Glomerular endothelial cell (primary cell): ENCODE measurements at places on chromosomes 11 and 22. TPM values are rescaled to one million over a fixed set of nuclear protein-coding genes. Genes with fewer than 3 reads are reported as not detected.

DNA sequence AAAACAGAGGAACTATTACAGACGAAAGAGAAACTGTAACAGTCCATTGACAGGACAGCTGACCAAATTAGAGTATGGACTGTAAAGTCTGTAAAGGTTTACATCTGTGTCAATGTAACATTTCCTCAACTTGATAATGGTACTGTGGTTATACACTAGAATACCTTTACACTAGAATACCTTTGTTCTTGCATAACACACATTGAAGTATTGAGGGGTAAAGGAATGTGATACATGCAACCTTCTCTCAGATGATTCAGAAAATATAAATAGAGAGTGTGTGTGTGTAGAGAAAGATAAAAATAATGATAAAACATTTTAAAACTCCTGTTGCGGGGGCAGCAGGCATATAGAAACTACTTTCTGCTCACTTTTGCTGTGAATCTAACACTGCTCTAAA lies 5.6 kb upstream of the EEF1G start:
- no peak for DNase-seq

DNA sequence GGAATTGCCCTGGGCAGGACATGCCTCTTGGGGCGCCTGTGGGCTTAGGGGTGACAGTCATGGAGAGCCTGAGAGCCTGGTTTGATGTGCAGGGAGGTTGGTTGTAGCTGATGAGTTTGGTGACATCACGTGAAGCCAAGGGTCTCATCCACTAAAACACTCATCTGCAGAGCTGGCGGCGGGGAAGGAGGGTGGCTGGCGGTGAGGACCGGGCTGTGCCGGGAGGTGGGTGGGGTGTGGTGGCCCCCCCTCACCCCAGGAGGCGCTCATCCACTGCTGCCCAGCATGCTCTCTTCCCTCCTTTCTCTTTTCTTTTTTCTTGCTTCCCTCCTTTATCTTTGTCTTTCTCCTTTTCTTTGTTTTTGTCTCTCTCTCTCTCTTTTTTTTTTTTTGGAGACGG lies 49.0 kb downstream of the GRAMD4 start:
- DNase-seq = no peak

DNA sequence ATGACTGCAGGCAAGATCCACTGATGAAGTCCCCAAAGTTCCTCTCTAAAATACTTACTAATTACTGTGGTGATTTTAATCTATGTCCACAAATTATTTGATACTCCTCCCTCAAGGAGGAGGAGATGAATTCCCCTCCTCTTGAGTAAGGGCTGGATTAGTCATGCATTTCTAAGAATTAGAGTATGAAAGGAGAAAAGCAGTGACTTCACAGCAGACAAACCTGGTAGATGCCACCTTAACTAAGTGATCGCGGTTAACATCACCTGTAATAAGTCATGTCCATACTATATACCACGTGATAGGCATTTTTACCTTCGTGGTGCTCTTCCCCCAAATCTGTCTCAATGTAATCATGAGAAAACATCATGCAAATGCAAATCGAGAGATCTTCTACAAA lies 52.0 kb upstream of the TSPAN18 start:
- no peak for DNase-seq

DNA sequence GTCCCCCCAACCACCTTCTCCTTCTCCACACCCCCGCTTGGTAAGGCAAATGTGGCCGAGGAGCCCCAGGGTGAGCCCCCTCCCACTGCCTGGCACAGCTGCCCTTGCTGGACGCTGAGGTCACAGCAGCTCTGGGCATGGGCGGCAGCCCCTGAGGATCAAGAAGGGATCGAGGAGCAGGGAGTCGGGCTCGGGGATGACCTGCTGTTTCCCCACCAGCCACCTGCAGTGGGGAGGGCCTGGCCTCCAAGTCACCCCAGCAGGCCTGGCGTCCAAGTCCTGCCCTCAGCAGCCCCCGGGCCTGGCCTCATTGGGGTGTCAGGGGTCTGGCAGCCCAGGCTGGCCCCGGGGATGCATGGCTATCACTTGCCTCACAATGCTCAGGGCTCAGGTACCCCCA lies 23.7 kb downstream of the MUC5AC start:
- DNase-seq = no peak

DNA sequence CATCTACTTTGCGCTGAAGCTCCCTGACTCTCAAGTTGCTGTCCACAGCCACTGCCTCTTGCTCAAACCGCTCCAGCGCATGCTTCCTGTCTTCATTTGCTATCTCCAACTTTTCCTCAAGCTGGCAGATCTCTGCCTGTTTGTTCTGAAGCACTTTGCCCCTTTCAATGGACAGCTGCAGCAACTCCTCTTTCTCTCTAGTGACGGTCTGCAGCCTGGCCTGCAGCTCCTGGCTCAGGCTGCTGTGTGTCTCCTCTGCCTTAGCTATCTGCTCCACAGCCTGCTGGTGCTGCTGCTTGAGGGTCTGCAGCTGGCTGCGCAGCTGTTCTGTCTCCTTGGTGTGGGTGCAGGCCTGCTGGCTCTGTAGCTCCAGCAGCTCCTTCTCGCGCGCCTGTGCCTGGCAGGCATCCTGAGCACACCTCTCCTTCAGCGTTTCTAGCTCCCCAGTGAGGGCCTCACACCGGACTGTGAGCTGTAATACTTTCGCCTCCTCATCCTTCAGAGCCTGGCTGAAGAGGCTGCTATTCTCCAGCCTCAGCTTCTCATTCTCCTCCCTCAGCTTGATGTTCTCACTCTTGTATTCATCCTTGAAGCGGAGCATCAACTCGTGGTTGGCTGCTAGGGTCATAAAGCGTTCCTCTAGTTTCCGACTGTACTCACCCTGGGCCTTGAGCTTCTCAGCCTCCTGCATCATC lies 723 bp downstream of the CCDC89 start:
- no peak for DNase-seq

GRCh38 chr11:126145954-126146353 lies 65.5 kb downstream of the RPUSD4 start:
- no peak for DNase-seq

DNA sequence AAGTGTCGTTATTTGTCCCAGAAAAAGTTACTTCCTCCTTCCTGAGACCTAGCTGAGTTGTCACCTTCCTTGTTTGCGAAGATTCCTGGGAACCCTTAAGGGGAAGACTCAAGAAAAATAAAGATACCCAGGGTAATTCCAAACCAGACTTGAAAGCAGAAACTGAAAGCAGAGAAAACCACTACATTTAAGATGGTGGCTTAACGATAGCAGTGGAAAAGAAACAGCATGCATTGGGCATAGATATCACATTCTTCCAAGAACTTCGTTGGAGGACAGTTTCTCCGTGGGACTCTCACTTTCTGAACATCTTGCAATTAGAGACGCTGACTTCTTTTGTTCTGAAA lies 89.1 kb downstream of the FAM76B start:
- no peak for DNase-seq

DNA sequence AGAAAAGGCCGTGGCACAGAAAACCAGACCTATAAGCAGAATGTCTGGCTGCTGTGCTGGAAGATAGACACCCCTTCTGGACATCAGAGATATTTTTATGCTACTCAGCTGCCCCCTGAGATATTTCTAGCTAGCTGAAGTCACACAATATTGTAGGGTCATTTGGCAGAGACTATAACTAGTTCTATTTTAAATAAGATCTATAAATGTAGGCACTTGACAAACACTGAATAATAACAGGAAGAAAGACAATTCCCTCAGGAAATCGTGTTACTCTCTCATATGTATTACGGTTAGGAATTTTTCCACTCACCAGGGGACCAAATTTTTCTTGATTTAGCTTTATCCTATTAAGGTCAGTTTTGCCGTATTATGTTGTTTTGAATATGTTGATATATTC lies 845.4 kb downstream of the OPCML start:
- DNase-seq = no peak

- no peak for DNase-seq
These were observed 190.2 kb downstream of the DSCAML1 start for GRCh38 chr11:117606790-117607189.

DNA sequence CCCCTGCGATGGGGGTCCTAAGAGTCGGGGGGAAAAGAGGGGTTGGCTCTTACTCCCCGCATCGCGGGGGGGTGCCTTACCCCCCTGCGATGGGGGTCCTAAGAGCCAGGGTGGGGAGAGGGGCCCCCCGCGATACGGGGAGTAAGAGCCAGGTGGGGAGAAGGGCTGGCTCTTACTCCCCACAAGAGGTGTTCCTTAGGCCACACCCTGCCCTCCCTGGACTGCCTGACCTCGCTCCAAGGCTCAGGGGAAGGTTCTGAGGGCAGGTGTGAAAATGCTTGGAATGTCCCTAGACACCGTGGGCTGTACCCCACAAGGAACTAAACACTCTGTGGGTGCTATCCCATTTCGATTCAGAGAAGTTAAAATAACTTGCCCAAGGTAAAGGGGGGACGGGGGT lies 7.8 kb downstream of the UNC93B1 start:
- DNase-seq = no peak

DNA sequence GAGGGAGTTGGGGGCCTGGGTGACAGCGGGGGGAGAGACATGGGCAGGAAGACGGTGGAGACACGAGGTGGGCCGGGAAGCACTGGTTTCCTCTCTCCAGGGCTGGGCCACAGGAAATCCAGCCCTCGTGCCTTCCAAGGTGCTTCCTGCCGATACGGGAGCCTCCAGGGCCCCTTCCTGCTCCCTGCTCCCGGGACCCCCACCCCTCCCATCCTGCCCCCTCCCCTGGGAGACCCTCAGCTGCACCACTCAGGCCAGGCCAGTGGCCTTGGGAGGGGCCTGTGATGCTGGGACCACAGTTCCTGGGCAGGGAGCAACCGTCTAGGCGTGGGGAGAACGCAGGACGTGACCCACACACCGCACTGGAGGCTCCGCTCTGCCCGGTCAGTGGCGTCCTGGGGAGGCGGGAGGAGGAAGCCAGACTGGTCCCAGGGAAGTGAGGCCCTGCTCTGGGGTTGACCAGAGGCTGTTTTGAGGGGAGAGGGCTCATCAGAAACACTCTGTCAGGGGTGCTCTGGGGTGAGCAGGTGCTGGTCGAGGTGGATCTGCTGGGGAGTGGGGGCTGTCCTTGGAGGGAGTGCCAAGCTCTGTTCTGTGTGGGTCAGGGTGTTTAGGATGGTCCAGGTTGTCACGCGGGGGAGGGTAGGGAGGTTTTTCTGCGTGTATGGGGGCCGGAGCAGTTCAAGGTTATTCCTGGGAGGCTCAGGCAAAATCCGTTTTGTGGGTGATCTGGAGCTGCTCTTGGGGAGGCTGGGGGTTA lies at the start of gene SHANK3:
TSS of gene SHANK3 (plus strand) at position 353 of the 760 bp plus-strand sequence.
- peak; percentile 39 for DNase-seq

DNA sequence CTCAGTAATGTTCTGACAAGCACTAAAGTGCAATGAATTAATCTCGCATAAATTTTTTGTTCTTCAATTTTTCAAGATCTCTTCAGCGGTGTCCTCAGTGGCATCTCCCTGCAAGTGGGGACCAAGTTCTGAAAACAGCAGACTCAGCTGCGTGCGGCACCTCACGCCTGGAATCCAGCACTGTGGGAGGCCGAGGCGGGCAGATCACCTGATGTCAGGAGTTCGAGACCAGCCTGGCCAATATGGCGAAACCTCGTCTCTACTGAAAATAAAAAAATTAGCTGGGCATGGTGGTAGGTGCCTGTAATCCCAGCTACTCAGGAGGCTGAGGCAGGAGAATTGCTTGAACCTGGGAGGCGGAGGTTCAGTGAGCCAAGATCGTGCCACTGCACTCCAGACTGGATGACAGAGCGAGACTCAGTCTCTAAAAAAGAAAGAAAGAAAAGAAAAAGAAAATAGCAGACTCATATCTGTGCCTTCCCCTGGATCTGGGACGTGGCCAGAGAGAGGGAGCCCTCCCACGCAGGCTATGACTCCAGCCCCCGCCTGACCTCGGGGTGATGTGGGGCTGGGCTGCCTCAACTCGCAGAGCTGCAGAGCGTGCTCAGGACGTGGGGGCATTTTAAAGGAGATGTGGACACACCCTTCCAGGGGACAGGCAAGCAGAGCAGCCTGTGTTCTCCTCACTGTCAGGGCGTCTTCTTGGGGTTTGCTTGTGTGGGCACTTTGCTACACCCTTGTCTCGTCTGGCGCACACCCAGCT lies 346.6 kb downstream of the BRD1 start:
- DNase-seq = no peak

DNA sequence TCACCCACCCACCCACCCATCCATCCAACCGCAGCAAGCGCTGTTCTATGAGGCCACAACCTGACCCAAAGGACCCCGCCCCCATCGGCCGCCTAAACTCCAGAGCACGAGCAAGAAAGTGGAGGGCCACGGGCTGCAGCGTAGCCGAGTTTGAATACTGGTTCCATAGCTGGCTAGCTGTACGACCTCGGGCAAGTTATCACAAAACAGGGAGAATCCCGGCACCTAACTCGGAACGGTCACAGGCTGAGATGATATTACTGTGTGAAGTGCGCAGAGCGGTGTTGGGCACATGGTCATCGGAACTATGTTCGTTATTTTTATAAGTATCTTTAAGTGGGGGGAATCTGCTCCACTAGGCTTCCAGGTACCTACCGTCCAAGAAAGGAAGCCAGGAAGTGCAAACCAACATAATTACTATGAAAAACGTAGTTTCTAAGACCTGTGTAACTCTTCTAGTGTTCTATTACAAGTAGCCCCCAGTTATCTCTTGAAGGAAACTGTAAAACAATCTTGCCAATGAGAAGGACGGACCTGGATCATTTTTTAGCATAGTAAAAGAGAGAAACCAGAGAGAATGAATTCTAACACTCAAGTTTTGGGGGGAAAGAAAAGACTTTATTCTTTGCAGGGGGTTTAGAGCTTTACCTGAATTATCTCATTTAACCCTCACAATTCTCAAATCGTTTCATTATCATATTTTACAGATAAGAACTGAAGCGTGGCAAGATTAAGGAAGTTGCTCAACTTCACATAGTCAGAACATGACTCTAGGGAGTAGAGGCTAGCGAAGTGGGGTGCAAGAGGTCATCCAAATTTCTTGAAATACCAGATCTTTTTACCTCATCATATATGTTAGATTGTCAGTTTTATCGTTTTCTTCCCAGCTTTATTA lies 663 bp upstream of the BUD13 start:
- no peak for DNase-seq

The APOA1 gene
- total RNA-seq = not detected in 2 replicates

The C22orf42 gene
- total RNA-seq = not detected in 2 replicates

The RAB39A gene
- total RNA-seq = not detected in 2 replicates

The MUC2 gene
- total RNA-seq = not detected in 2 replicates

The SLC37A4 gene
- total RNA-seq = 19.0 and 23.0 TPM in 2 replicates
